ENCODE measurements at places on chromosomes 5 and 9.
A peak's percentile ranks its signal among the peaks of the same experiment; 100 is the strongest.

DNA sequence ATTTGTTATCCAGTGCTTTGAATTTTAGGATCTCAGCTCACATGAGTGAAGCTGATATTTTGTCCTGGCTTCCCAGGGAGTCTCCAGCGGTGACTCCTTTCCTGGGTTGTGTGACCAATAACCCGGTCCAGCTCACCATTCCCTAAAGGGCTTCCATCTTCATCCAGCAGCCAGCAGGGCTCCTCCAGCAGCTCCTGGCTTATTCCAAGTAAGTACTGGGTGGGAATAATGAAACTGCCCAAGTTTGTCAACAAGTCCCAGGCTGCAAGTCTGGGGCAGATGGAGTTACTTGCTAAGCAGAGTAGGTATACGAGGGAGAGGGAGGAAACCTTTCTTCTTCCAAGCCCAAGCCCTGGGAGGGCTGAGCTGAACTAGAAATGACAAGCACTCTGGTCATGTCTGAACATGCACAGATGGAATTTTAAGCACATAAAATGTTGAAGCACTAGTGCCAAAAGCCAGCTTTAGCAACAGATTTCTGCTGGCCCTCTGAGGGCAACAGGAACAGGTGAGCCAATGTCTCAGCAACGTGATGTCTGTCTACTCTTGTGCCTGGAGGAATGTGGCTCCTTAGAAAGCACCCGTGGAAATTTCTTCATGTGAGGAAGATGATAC is 153.7 kb upstream of the DAPK1 start:
- no peak for DNase-seq

- DNase-seq = no peak
Observed at GRCh38 chr9:1355656-1356055, 305.5 kb downstream of the DMRT2 start.

- no peak for DNase-seq
Observed at GRCh38 chr9:135017899-135018298, 69.6 kb upstream of the OLFM1 start.

- no peak for DNase-seq
Observed at GRCh38 chr5:55037046-55037771, 13.2 kb downstream of the GZMK start.

DNA sequence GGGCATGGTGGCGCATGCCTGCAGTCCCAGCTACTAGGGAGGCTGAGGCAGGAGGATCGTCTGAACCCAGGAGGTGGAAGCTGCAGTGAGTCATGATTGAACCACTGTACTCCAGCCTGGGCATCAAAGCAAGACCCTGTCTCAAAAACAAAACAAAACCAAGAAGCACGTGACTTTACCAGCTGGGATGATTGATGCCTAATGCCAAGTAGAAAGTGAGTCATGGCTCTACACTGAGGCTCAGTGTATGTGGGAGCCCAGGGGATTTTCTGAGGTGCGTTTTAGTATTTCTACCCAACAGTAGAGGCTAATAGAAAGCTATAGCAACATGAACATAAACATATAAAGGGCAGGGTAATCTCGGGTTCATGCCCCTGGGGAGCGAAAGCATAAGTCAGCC is 13.9 kb upstream of the BRD3OS start:
- no peak for DNase-seq

GRCh38 chr5:61966997-61967396 is 339.0 kb upstream of the KIF2A start:
- DNase-seq = no peak

DNA sequence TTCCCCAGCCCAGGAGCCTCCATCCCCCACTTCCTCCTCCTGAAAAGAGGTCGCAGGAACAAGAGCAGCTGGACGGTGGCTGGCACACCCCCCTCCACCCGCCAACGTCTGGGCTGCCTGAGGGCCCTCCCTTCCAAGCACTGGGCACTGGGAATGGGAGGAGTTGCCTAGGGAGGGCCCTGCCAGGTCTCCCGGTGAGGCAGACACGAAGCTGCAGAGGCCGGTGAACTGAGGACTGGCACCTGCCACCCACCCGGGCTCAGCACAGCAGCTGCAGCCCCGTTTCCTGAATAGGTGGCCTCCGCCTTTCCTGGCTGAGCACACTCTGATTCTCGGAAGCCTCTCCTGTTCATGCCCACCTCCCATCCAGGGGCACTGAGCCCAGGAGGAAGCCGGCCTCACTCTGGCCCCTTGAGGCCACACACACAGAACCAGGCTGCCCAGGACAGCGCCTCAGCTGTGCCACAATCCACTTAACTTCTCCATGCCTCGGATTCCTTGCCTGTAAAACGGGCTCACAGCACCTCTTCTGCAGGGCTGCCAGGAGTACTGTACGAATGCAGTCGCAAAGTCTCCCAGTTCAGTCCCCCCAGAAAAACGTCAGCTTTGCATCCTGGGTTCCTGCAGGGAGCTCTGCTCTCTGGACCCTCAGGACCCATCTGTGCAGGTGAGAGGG is 1.3 kb downstream of the NPDC1 start:
- DNase-seq = no peak

GRCh38 chr9:30697958-30698357 is 1686.5 kb upstream of the ACO1 start:
- DNase-seq = no peak

DNA sequence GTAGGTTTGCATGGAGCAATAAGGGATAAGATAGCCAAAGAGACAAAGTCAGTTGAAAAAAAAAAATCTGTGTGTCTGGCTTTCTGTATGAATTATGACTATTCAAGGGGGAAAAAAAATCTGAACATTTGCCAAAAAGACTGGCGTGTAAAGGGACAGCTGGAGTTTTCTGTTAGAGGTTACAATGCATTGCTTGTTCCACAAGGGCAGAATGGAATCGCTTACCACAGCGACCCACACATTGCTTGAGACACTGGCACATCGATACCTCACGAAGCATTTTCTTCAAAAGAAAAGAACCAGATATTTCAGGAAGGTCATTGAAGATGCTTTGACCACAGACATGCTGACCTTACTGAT is 327.8 kb downstream of the TMEM167A start:
- no peak for DNase-seq

GRCh38 chr9:78115073-78115472 is 83.5 kb upstream of the GNAQ start:
- DNase-seq = no peak

DNA sequence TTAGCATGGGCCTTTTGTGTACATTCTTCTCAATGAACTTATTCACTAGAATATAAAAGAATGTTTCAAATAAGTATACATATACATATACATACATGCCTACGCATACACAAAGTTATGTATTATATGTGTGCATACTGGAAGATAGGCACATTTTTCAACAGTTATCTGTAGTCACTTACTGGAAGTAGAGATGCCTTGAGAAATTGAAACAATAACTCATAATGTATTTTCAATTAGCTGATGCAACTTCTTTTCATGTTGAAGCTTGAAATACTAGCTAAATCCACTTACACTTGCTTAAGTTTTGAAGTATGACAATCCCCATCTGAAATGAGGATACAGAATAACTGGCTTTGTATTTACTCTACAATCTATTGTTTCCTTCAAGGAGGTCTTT is 469.0 kb upstream of the PTGER4 start:
- DNase-seq = no peak

DNA sequence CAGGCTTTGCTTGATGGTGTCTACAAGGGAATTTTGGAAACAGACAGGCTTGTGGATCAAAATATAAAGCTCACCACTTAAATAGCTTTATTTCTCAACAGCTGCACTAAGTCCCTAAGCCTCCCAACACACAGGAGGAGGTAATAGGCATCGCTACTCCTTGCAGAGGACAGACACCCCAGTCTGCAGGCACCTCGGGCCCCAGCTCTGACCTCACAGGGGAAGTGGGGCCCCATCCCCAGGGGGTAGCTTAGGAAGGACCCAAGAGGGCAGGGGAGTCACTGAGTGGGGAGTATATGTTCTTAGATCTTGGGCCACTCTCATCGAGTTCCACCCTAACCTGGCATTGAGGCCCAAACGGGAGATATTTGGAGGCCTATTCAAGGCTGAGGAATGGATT is 66.7 kb upstream of the XPA start:
- no peak for DNase-seq

GRCh38 chr5:123120197-123120596 is 31.2 kb downstream of the PRDM6 start:
- DNase-seq = no peak

DNA sequence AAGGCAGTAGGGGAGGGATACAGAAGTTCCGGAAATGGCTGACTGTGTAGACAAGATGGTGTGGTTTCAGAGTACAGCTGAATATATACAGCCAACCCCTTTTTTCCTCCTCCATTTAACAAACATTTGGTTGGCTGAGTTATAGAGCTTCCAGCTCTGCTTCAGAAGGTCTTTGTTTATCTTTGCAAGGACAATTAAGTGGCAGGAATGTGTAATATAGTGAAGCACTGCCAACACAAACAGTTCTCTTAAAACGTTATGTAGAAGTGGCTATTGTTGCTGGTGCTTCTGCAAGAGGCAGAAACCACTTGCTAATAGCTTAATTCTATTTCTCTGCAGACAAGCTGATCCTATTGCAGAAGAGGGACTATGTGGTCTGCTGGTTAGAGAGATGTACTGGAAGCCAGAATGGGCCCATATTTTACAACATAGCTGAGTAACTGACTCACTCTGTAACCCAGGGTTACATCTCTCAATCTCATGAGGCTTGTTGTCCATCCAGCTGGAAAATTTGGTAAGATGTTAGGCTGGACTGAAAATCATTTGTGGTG is 62.7 kb upstream of the OSMR start:
- DNase-seq = peak; percentile 91

- no peak for DNase-seq
Observed at GRCh38 chr9:124399323-124399967, 15.8 kb downstream of the PSMB7 start.

DNA sequence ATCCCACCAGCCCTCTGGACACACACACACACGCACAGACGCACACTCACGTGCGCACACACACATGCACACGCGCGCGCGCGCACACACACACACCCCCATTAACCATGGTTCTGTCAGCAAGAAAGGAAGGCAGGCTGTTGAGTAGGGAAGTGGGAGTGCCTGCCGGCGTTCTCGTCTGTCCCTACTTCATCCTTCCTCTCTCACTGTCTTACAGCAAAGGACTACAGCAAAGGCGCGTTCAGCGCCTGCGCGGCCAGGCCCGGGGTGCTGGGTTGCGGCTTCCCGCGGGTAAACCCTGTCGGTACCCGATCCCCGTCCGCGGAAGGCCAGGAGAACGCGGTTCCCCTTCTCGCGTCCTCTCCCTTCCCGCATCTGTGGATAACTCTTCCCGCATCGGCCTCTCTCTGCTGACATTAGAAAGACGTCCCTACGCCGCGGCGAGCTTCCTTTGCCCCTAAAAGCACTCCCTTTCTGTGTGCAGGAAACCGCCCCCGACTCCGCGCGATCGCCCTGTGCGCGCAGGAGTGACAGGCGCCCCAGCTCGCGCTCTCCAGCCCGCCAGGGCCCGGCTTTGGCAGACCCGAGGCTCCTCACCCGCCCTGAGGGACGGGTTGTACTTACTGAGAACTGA is 219.2 kb downstream of the AGTPBP1 start:
- no peak for DNase-seq

DNA sequence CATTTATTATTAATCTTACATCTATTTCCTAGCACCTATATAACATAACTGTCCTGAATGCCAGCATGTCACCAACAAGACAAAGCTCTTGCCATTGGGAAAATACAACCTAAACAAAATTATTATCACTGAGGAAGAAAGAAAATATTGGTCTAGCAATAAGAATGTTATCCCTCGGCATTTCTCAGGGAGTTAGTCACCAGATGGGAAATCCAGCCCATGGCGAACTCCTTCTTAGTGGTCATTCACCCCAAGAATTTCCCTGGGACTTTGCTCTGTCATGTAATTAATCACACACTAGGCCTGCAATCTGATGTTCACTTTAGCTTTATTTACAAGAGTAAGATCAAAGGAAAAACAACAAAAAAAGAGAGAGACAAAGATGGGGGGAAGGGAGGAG is 56.1 kb upstream of the TAS2R1 start:
- peak; percentile 74 for DNase-seq

DNA sequence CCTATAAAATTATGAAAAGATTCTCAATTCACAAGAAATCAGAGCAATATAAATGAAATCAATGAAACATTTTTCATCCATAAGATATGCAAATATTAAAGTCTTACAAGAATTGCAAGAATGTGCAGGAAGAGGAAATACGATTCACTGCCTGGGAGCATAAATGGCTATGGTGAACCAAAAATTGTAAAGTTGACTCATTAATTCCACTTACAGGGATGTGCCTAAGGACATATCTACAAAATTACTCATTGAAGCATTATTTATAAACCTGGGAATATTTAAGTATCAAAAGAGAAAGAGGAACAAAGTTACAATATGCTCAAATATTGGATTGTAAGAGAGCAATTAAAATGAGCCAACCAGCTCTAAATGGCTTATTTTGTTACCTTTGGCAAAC is 6.9 kb upstream of the NIPSNAP3A start:
- peak; percentile 57 for DNase-seq

- no peak for DNase-seq
Observed at GRCh38 chr9:86836797-86837196, 110.5 kb downstream of the GAS1 start.

GRCh38 chr5:45533663-45534062 is 162.5 kb downstream of the HCN1 start:
- DNase-seq = no peak

DNA sequence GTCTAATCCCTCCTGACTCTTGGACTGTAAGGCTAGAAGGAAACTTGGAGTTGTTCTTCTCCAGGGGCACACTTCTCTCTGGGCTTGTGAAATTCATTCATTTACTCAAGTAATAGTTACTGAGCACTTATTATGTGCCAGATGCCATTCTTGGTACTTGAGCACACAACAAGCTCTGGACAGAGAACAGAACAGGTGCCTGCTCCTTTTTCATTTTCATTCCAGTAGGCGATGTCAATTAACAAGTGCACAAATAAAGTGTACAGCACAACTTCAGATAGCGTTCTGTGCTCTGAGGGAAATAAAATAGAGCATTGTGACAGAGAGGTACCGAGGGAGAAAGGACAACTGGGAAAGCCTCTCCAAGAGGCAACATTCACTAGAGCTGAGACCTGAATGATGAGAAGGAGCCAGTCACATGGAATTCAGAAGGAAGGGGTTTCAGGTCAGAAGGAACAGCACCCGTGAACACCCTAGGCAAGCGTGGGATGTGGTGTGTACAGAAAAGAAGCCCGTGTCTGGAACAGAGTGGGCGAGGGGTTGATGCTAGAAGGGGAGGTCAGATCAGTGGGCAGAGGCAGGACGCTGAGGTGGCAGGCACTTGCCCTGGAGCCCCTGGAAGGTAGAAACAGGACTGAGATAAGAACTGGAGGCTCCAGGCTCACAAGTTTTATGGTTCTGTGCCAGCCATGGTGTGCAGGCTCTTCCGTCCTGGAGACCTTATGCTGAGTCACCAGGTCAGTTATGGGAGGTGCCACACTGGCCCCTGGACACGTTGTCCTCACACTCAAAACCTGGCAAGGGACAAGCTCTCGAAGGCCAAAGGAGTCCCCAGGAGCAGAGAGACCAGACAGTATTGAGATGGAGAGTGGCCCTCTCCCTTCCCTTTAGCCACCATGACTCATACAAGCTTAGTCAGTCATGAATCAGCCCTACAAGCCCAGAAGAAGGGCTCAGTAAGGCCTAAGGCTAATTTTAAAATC is 7.2 kb upstream of the ABLIM3 start:
- peak; percentile 74 for DNase-seq

- no peak for DNase-seq
Observed at GRCh38 chr5:27568811-27569210, 530.4 kb upstream of the CDH9 start.
